ENCODE measurements at places on chromosomes 16 and 17.

- DNase-seq = no peak
Observed at GRCh38 chr17:2361010-2361760, 23.9 kb downstream of the SGSM2 start.

- DNase-seq = no peak
Observed at GRCh38 chr17:2929881-2930533, 133.4 kb downstream of the OR1D5 start.

GRCh38 chr16:82583422-82583821 lies 43.3 kb upstream of the CDH13 start:
- no peak for DNase-seq

DNA sequence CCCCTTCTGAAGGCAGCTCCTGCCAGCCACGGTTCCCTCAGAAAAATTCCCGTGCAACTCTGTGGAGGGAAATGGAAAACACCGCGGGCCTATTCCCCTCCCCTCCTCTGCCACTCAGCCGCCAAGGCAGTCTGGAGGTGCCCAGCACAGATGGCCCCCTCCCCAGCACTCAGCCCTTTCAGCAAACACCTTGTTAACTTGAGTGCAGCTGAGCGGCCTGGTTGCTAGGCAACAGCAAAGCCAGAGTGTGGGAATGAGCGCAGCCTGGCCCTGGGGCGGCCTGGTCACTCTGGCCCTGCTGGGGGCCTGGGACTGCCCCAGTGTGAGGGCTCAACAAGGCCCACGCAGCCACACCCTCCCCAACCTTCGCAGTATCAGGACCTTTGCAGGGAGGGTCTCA lies 32.8 kb downstream of the CACNA1G start:
- no peak for DNase-seq

- no peak for DNase-seq
Observed at GRCh38 chr16:14329727-14330350, 258.7 kb downstream of the MRTFB start.

DNA sequence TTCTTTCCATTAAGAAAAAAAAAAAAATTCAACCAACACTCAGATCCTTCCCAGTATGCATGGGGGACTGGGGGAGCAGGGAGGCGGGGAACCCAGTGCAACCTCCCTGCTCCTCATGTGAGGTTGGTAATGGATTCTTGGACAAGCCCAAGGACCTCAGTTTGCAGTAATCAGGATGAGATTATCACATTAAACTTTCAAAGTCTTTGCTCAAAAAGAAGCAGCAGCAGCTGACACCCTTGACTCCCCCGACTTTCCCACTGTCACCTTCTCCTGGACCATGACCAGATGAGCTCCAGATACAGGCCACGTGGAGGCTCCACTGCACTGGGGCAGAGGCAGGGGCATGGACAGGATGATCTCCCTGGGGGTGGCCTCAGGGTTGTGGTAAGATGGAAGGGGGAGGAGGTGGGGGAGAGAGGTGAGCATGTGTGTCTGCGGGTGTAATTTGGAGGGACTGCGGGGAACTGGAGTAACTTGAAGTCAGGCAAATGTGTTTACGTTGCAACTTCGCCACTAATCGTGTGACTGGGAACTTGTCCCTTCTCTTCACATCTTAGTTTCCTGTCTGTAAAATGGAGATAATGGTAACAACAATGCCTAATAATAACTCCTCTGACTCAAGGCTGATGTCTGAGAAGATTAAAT lies 19.8 kb downstream of the ZNF385C start:
- no peak for DNase-seq

- no peak for DNase-seq
Observed at GRCh38 chr16:86714166-86714565, 135.8 kb downstream of the FOXL1 start.

GRCh38 chr17:17200831-17201230 lies 5.3 kb downstream of the PLD6 start:
- DNase-seq = no peak

- DNase-seq = peak; percentile 26
Observed at GRCh38 chr16:10971560-10971961, 27.2 kb downstream of the CLEC16A start.

GRCh38 chr17:1227917-1228780 lies 42.1 kb upstream of the BHLHA9 start:
- no peak for DNase-seq

- no peak for DNase-seq
Observed at GRCh38 chr17:71919896-71920295, 200.9 kb upstream of the SOX9 start.

DNA sequence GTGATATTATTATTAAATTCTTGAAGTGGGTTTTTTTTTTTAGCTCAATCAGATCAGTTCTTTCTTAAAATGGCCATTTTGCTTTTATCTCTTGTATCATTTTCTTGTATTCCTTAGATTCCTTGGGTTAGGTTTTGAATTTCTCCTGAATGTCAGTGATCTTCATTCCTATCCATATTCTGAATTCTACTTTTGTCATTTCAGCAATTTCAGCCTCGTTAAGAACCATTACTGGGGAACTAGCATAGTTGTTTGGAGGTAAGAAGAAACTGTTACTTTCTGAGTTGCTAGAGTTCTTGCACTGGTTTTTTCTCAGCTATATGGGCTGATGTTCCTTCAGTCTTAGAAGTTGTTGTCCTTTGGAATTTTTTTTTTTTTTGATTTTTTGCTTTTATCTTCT lies 293.1 kb downstream of the MAP2K4 start:
- DNase-seq = no peak

DNA sequence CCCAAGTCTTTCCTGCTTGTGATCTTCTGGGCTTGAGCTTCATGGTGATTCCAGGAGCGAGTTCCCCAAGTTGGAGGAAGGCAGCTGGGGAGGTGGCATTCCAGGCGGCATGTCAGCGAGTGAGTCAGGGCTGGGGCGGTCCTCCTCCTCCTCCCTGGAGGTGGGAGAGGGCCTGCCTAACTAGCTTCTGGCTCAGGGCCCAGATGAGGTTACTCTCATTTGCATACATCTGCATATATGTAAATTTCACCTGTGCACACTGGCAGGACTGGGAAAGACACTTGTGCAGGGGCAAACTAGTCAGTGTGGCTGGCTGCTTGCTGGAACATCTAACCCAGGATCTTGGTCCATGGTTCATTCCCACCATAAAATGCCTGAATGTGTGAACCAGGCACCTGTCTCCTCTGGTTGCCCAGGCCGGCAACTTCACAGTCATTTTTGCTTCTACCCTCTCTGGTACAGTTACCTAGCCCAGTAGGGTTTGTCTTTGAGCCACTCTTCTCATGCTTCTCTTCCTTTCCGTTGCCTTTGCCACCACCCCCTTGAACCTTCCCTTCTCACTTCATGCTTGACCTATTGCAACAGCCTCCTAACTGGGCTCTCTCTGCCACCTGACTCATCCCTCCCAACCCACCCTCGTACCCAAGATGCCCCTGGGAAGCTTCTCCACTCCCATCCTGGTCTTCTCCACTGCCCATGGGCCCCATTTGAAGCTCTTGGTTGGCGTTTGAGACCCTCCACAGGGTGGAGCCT lies 9.6 kb upstream of the DLX4 start:
- DNase-seq = no peak

Measured in stimulated activated CD4-positive, alpha-beta T cell treated with anti-CD3 and anti-CD28 coated beads, Interleukin-2, amount 100 ng/mL, for 4 hours (primary cell).